NCI-H1417 treated with DMSO at 0.1 percent for 48 hours (cell line): ENCODE measurements at places on chromosomes 16 and 17.

DNA sequence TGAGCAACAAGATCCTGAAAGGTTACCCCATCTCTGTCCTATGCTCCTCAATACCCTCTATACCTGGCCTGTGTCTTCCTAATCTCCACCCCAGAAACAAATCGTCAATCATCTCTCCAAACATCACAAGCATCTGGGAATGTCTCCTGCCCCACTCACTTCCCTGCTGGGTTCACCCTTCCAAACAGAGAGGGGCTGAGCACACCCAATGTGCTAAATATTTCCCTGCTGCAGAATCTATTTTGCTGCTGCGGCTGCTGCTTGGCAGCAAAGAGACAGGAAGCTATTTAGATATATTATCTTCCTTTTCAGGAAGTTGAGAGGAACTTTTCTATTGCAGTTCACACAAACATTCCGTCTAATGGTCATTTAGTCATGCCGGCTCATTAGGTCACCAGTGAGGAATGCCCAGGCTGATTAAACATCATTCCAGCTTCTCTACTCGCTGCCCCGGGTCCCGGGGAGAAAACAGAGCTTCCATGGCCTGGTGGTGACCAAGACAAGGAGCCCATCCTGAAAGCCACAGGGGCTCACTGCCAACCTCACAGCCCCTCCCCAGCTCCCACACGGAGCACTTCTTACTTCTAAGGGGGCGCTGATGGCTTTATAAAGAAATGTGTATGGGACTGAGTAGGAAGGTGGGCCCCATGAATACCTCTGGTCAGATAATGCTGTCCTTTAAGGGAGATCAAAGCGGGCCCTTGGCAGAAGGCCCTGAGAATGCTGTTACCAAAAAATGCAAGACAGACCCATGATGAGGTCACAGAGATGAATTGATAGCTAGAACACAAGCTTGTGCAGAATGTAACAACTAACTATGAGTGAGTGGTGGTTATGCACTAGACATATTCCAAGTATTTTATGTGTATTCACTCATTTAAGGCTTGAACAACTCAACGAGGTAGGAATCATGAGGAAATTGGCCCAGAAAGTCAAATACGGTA lies 218.3 kb downstream of the SOX9 start:
- no peak for DNase-seq

DNA sequence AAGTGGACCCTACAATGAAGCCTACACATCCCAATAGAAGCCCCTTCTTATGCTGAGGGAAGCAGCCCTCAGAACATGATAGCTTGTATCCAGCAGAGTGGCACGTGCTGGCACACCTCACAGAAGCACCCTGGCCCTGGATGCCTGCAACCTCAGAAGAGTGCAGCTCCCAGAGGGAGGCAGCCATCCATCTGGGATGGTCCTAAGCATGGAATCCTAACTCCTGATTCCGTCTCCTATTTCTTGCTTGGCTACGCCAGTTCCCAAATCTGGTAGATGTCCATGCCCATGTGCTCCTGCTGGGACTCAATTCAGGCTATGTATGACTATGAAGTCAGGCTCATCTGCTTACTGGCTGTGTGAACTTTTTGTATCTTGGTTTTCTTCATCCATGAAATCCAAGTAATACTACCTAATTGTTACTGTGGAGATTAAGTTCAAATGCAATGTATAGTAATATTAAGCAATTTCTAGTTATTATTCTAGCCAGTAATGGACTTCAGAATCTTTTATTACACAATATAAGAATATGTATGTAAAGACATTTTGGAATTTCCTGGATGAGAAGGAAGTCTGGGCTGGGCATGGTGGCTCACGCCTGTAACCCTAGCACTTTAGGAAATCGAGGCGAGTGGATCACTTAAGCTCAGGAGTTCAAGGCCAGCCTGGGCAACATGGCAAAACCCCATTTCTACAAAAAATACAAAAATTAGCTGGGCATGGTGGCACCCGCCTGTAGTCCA lies 32.4 kb downstream of the SIAH1 start:
- no peak for DNase-seq

DNA sequence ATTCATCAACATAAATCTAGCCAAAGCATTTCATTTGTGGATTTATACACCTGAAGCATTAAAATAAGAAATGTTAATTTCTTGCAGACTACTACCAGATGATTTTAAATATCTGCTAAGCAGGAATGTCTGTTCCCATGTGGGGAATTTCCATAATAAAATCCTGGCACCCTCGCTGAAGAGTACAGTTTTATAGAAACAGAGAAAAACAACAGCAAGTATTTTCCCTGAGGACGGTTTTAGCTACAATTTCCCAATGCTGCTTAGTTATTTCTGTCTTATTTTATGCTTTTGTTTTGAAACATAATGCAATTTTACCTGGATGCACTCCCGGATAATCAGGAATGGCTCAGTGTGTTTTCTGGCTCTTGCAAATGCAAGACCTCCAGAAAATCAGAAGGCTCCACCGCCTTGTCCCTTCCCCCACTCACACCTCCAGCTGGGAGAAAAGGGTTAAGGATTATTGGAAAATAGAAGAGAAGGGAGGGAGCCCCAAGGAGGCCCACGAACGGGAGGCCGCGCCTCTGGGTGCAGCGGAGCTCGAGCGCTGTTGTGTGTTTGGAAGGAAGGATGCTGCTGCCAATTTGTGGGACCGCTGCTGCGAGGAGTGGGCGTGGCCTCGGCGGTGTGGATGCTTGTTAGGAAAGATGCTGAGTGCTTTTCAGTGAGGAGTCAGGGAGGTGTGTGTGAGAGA lies at the start of gene CNTNAP4:
Gene CNTNAP4 (plus strand): TSS at position 657 of the 694 bp plus-strand sequence. CDS start 262 bp downstream, outside the sequence.
- DNase-seq, result no peak

DNA sequence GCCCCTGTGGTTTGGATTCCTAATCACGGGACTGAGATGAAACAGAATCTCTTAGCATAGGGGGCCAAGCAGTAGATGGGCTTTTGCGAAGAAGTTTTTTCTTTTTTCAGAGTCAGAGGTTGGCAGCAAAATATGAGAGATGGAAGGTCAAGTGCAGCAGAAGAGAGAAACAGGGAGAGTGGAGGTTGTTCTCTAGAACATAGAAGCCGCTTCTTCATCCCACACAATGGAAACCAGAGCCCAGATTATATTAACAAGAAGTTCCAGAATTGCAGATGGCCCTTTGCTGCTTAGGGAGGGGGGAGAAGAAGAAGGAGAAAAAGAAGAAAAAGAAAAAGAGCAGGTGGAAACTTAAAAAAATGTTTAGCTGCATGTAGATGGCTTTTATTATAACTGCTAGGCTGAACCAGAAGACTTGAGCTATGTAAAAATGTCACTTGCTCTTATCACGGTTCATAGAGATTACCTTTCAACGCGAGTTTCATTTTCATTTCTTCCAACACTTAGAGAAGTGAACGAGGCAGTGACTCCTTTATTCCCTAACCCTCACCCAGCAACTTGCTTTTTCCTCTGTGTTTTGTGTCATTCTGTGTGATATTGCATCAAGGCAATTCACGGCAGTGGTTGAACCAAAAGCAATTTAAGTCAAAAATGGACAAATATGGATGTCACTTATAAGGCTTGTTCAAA lies 737.5 kb downstream of the WWOX start:
- no peak for DNase-seq

DNA sequence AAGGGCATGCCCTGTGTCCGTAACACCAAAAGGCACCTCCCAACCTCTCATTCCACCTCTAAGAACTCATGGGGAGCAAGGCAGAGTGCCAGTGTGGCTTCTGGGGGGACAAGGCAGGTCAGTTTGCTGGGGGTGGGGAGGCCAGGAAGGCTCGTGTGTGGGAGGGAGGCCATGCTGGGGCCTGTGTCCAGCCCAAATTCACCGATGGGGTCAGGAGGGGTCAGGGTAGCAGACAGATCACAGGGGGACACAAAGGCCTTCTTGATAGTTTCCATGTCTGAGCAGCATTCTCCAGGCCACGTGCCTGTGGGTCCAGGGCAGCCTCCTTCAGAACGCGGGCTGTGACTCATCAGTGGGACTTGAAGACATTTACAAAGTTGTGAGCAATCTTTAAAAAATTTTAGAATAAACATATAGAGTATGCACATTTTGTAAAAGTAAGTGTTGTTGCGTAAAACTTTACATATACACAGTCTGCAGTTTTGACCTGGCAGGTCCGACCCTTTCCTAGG lies 20.9 kb downstream of the SPACA3 start:
- no peak for DNase-seq

DNA sequence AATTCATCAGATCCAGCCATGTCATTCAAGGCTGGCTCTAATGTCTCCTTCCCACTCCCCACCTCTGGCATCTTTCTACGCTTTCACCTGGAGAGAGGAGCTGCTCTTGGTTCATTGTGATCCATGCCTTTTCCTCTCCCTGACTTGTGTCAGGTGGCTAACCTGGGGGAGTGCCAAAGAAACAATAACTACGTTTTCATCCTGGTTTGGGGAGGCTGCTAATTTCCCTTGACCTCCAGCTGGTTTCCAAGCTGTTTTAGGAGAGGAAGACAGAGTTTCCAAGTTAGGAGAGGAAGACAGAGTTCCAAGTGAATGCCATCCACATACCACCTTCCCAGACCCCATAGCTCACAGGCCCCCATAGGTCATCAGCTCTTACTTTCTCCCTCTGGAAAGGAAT lies 40.0 kb upstream of the HLF start:
- DNase-seq, result no peak

GRCh38 chr17:80802626-80803450 lies 188.8 kb upstream of the CHMP6 start:
- DNase-seq, result no peak

DNA sequence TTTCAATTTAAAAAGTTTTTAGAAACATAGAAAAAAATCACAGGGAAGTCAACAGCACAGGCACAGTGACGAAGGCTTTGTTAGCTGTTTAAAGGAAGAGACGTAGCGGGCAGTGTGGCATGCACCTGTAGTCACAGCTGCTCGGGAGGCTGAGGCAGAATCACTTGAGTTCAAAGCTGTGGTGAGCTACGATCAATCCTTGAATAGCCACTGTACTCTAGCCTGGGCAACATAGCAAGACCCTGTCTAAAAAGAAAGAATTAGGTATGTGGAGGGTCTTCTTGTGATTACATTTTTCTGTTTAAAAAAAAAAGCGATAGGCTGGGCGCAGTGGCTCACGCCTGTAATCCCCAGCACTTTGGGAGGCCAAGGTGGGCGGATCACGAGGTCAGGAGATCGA lies 50.1 kb downstream of the FOXK2 start:
- DNase-seq, result no peak

DNA sequence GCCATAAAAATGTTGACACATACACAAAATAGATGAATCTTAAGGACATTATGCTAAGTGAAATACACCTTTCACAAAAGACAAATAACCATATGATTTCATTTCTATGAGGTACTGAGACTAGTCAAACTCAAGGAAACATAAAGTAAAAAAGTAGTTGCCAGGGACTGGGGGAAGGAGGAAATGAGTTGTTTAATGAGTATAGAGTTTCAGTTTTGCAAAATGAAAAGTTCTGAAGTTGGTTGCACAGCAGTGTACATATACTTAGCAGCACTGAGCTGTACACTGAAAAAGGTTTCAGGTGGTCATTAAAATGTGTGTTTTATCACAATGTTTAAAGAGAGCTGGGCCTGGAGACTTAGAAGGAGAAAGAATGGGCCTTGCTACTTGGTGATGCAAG lies 4.7 kb upstream of the SLC13A2 start:
- no peak for DNase-seq
